Left hindlimb (tissue), 1 donor: ENCODE measurements at places on chromosomes 5 and 9.

GRCh38 chr9:78369639-78370219, 72.8 kb downstream of the PSAT1 start:
- peak; percentile 79 for DNase-seq

DNA sequence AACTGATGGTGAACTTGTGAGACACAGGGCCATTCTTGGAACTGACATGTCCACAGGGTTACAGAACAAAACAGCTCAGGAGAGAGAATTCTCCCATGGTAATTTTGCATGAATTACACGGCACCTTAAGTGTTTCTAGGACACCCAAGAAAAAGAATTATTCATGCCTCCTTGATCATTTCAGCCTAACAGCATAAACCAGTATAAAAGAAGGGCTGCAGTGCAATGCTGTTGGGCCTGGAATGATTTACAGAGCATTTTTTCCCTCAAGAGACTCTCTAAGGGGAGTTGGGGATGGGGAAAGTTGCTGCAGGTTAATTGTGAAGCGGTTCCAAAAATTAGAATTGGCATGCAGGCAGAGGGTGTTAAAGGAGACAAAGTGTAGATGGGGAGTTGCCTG, 136.4 kb upstream of the FBXL7 start:
- DNase-seq, result no peak

GRCh38 chr9:94934816-94935328, 208.4 kb downstream of the AOPEP start:
- no peak for DNase-seq

- no peak for DNase-seq
These were observed 25.5 kb downstream of the AGTPBP1 start for GRCh38 chr9:85716031-85716877.

DNA sequence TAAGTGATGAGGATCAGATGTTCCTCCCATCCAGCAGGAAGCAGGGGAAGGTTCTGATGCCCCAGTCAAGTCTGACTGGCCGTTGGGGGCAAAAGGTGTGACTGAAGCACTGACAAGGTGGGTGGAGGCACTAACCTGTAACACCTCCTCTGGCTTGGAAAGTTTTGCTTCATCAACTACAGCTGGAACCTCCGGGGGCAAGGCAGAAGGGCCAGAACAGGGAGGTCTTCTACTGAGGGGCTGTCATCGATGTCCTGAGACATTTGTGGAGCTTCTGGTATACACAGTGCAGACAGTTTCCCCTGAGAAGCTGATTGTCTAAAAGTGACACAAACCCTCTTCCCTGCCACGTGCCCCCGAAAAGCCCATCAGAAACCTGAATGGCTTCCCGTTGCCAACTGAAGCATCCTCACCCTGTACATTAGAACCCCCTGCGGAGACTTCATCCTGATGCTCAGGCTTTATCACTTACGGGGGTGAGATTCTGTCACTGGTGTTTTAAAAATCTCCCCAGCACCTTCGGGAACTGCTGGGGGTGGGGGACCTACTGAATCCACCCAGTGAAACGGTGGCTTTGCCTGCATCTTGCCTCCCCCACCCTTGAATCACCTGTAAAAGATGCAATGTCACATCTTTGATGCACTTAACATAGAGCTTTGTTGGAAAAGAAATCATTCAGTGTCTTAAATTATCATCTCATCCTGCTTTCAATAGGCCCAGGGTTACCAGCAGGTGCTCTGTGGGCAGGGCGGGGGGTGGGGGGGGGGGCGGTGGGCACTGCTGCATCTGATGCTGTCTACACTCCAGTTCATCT, 24.6 kb downstream of the TRAF1 start:
- no peak for DNase-seq

- no peak for DNase-seq
These were observed 50.6 kb upstream of the CLK4 start for GRCh38 chr5:178677429-178677828.

DNA sequence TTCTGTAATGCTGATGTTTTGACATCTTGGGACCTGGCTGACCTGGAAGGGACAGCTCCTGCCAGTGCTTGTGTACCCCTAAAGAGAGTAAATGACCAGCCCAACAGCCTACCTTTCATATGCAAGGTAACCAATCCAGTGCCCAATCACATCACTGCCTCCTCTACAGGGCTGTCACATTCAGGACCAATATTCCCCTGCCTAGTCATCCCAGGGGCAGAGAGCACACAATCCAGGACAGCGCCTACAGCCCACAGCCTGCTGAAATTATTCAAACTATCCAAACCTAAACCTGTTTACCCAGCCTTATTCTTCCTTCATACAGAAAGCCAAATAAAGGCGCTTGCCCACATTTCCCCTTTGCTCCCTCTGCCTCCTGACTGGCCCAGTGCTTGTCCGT, 284.1 kb downstream of the CTNND2 start:
- DNase-seq, result no peak

DNA sequence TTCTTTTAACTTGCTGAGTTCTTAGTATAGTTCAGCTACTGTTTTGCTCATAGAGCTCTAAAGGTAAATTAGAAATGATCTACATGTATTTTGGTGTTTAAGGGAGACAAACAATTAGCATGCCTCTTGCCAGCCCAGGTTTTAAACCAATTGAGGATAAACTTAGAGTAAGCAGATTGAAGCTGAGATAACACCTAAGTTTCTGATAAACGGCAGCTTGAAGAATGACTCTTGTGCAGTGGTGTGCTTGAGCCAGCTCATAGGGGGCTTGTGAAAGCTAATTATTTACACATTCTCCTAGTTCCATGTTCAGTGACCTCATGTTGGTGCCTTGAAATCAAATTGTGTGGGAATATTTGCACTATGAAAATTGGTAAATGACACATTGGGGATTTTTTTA, 193.0 kb downstream of the PRR16 start:
- DNase-seq, result no peak

- DNase-seq, result no peak
These were observed 221.2 kb downstream of the MEF2C start for GRCh38 chr5:88661806-88662207.

DNA sequence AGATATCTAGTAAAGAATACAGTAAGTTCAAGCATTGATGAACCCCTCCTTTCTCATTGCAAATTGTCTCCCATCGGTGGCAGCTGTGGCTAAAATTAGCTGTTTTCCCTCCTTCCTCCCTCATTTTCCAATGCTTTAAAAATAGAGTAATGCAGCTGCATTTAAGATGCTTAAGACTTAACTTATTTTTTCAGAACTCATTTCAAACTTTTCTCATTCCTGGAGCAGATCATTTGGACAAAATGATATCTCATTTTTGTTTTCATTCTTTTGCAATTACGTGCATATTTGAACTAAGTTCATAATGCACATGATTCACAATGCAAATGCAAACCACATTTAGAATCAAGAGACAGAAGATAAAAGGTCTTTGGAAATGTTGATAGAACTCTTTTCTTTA, 14.6 kb downstream of the HSPB3 start:
- no peak for DNase-seq

GRCh38 chr9:137458194-137459151, 661 bp downstream of the NSMF start:
- peak; percentile 55 for DNase-seq

DNA sequence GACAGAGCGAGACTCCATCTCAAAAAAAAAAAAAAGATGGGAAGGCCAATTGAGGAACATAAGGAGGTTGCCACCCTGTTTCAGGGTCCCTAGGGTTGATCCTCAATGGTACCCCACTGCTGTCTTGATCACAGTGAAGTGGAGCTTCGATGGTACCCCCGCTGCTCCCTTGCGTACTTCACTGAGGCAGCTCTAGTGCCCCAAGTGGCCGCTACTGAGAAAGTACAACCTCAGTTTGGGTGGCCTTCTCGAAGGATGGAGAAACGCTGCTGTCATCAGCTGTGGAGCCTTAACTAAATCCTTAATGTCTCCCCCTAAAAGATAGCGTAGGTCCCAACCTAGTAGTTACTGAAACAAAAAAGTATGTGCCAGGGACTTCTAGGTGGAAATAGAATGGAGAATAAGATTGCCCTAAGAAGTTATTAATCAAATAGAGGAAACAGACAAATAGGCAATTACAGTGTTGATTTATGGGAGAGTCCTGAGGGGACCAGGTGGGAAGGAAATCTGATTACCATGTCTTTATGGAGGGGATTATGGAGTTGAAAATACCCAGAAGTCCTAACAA, 6.3 kb downstream of the TESK1 start:
- no peak for DNase-seq

GRCh38 chr5:37696190-37697021, 143.4 kb downstream of the GDNF start:
- no peak for DNase-seq

DNA sequence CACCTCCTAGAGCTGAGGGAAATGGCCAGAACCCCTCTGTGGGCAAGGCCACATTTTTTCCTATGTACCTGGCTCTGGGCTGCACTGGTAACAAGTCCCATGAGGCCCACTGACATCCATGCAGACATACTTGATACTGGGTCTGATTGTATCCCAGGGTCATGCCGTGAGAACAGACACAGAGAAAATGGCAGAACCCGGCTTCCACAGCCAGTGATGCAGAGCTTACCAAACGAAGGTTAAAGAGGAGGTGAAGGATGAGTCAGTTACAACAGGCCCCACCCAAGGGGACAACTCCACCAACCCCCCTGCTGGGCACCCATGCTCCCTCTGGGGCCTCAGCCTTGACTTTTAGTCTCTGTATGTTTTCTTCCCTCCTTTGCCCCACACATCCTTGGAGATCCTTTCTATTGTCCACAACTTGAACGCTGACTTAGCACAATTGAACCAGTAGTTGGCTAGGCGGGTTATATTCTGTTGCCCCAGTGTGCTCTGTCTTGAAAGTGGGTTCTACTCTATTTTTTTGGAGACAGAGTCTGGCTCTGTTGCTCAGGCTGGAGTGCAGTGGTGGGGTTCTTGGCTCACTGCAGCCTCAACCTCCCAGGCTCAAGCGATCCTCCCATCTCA, 93.5 kb downstream of the DAP start:
- DNase-seq, result peak; percentile 19

DNA sequence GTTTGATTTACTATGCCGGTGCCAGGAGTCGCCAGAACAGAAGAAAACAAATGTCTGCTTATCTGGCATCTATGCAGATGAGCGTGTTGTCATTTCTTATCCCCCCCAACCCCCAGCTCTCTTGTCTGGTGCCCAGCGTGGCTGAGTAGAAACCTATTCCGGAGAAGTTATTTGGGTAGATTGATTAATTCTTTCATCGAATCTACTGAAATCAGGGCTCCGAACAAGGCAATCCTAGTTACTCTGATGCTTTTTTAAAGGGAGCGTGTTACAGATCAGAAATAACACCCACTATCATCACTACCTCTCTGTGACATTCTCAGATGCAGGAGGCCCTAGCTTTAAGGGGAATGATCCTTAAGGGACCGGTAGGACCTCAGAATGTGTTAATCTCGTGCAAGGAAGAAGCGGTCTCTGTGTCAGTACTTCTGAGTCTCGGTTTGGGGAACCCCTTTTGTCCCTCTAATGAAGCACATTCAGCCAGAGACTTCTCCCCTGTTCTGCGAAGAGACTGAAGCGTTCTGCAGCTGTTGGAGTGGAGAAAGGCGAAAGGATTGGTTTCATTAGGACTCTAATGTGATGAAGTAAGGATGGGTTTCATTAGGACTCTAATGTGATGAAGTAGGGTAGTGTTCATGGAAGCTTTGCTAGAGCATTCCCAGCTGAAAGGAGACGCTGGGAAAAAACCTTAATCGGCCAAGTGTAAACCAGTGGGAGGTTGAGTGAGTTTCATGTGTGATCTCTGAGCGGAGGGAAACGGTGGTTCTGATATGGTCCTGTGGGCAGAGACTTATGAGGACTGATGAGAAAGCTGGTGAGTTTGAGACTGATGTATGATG, 1.5 kb downstream of the PIP5K1B start:
- DNase-seq, result no peak

GRCh38 chr5:145854651-145855258, 18.1 kb downstream of the GRXCR2 start:
- no peak for DNase-seq

DNA sequence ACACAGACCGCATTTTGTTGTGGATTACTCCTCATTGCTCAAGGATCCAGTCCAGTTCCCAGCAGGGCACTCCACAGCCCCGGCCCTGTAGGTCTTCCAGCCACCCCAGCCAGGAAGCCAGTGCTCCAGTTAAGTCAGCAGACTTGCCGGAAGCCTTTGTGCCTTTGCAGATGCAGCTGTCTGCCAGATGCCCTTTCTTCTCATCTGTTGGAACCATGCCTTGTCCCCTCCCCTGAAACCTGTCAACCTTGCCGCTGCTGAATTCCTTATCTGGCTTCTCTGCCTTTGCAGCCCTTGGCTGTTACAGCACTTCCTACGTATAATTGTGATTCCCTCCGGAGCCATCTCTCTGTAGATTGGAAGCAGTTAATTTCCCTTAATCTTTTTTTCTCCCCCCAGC, 28.4 kb downstream of the PSAT1 start:
- DNase-seq, result peak; percentile 48

DNA sequence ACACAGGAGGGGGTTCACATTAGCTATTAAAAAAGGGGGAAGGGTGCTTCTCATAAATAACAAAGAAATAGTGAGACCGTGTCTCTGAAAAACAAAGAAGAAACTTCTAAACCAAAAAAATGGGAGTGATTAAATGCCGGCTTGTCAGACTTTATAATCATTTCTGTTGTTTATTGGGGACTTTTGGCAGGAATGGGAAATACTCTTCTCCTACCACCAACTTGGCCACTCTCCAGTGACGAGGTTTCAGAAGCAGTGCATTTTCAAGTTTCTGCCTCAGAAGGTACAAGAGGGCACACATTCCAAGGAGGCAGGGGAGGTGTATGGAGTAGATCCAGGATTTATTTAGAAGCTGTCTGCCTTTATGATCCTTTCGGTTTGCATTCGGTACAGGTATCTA, 46.2 kb downstream of the LIX1 start:
- no peak for DNase-seq

- no peak for DNase-seq
These were observed 72.8 kb downstream of the OTULIN start for GRCh38 chr5:14737291-14737690.

- no peak for DNase-seq
These were observed 133.6 kb upstream of the HMHB1 start for GRCh38 chr5:143678148-143678905.

DNA sequence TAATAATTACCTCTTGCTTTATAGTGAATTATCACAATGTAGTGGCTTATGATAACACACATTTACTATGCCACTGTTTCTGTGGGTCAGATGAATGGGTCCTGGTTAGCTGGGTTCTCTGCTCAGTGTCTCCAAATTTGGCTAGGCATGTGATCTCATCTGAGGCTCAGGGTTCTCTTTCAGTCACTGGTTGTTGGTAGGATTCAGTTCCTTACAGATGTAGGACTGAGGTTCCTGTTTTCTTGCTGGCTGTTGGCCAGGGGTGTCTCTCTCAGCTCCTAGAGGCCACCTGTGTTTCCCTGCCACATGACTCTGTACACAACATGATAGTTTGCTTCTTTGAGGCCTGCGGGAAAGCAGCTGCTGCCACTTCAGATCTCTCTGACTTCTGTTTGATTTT, 7.1 kb downstream of the NFX1 start:
- peak; percentile 43 for DNase-seq

GRCh38 chr5:28788954-28789353, 1750.6 kb upstream of the CDH9 start:
- no peak for DNase-seq
